Stimulated activated CD4-positive, alpha-beta T cell treated with anti-CD3 and anti-CD28 coated beads, Interleukin-1b, Interleukin-23, amount 100 ng/mL, for 4 hours (primary cell): ENCODE measurements at places on chromosomes 12 and 14.

DNA sequence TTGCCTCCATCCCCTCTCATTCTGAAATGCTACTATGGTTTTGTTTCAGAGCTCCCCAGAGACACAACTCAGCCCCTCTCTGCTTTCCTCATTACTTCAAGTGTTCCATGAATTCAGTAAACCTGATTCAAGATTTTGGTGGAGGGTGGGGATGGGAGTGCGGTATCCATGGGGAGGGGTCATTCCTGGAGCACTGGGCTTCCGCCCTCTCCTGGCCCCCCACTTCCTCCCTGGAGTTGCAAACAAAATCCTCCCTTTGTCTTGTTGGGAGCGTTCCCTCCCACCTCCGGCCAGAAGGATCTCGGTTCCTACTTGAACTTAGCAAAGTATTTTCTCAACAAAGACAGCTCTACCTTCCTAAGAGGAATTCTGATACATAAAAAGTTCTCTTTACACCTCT lies 71.8 kb upstream of the LTA4H start:
- DNase-seq: no peak

GRCh38 chr12:66060163-66060907 lies 70.2 kb downstream of the LLPH start:
- no peak for DNase-seq

DNA sequence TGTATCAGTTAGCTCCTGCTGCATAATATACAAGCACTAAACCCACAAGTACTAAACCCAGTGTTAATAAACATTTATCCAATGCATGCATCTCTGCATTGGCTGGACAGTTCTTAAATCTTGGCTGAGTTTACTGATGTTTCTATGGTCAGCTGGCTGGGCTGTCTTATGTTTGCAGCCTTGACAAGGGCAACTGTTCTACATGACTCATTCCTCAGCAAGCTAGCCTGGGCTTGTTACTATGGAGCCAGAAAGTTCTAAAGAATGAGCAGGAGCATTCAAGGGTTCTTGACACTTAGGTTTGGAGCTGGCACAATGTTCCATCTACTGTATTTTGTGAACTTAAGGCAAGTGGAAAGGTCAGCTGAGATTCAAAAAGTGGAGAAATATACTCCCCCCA lies 199.1 kb downstream of the GLT1D1 start:
- DNase-seq: no peak

GRCh38 chr12:92012691-92013090 lies 133.0 kb downstream of the BTG1 start:
- no peak for DNase-seq

DNA sequence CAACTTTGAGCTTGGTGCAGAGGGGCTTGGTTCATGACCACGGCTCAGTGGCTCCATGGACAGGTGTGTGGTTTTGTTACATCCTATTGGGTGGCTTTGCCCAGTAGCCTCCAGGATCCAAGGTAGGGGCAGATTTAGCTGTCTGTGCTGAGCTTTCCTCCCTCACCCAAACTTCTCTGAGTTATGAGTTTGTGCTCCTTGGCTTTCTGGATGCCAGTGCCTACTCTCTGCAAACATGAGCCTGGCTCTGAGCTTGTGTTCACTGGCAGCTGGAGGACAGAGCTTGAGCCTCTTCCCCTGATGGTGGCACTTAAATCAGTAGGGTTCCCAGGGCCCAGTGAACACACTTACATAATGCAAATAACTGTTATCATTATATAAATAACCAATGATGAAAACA lies 45.3 kb upstream of the HECTD1 start:
- no peak for DNase-seq

DNA sequence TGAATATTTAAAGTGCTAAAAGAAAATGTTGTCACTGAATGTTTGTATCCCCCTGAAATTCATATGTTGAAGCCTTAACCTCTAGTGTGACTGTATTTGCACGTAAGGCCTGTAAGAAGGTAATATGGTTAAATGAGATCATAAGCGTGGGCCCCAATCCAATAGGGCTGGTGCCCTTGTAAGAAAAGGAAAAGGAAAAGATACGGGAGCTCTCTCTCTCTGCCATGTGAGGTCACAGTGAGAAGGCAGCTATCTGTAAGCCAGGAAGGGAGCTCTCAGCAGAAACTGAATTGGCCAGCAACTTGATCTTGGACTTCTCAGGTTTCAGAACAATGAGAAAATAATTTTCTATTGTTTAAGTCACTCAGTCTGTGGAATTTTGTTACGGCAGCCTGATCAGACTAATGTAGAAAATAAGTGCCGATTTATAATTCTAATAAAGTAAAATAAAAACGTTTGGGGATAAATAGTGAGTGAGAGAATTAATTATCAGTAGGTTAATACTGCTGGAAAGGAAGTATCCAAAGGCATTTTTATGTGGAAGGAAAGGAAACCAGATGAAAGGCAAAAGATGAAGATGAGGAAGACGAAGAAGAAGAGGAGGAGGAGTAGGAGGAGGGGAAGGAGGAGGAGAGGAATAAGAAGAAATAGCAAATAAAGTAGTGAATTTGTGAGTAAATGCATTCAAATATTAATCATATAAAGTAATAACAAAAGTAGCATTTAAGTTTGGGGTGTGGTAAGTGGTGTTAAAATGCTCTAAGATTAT lies 188.5 kb upstream of the KRR1 start:
- DNase-seq: no peak

DNA sequence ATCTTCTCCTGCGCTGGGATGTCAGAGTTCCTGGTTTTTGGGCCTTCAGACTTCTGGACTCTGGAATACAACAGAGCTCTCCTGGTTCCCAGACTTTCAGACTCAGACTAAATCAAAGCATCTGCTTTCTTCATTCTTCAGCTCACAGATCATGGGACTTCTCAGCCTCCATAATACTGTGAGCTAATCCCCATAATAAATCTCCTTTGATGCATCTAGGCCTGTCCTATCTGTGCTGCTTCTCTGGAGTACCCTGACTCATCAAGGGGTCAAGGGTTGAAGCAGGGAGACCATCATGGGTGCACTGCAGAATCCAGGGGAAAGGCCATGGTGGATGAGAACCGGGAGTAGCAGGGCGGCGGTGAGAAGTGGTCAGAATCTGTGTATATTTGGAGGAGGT lies 1094.1 kb upstream of the TMEM132C start:
- no peak for DNase-seq

GRCh38 chr12:83261998-83262397 lies 575.3 kb downstream of the TMTC2 start:
- no peak for DNase-seq

- DNase-seq: peak; percentile 55
Measured at GRCh38 chr12:49388682-49389386, 21.6 kb downstream of the SPATS2 start.

DNA sequence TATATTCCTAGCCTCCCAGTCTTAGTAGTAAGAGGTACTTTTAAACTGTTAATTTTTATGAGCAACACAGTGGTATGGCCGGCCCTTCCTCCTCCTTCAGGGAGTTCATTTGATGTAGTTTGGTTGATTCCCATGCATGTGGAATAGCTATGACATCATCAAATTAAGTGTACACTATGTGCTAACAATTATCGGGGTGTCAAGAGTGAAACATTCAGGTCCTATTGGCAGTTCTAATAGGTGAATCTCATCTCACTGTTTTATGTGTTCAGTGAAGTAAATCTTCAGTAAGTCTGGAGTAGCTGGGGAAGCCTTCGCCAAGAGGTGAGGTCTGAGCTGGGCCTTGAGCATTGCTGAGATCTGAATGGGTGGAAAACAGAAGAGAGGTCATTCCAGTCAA lies 656.5 kb downstream of the DIO2 start:
- DNase-seq: no peak

DNA sequence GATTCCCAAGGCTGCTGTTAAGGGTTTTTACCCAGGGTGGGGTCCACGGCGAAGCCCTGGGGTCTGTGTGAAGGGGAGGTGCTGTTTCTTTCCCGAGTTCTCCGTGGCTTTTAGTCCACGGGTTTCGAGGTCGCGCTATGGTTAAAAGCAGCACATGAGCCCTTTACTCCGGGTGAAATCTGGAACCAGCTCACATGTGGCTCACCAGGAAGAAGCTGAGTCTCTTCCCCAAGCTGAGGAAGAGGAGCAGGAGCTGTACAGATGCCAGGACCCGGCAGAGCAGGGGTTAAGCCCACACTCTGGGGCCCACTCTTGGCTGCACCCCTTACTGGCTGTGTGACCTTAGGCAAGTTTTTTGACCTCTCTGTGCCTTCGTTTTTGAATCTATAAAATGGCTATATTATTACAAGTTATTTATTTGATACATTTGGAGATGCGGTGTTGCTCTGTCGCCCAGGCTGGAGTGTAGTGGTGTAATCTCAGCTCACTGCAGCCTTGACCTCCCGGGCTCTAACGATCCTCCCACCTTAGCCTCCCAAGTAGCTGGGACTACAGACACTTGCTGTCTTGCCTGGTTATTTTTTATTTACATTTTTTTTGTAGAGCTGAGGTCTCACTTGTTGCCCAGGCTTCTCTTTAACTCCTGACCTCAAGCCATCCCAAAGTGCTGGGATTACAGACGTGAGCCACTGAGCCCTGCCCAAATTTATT lies 266.3 kb downstream of the AACS start:
- no peak for DNase-seq

- no peak for DNase-seq
Measured at GRCh38 chr12:52584156-52584682, 10.6 kb upstream of the KRT74 start.

- DNase-seq: no peak
Measured at GRCh38 chr12:94998326-94998725, 5.2 kb downstream of the NDUFA12 start.

- no peak for DNase-seq
Measured at GRCh38 chr12:126390969-126391566, 1325.8 kb downstream of the AACS start.

- peak; percentile 38 for DNase-seq
Measured at GRCh38 chr12:1634590-1635191, 5.7 kb downstream of the WNT5B start.

DNA sequence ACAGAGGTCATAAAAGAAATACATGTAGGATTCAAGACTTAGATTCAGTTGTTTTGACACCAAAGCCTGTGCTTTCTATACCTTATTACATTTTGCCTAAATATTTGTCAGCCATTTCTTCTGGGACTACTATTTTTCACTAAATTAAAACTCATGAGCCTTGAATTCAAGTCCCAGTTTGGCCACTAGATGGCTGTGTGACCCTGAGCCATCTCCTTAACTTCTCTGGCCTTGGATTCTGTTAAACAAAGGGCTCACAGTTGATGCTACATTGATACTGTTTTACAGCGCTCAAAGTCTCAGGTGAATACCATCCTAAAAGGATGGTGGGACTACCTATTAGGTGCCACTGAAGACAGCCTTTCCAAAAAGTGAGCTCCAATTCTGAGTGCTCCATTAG lies 39.6 kb upstream of the CCDC198 start:
- DNase-seq: no peak

DNA sequence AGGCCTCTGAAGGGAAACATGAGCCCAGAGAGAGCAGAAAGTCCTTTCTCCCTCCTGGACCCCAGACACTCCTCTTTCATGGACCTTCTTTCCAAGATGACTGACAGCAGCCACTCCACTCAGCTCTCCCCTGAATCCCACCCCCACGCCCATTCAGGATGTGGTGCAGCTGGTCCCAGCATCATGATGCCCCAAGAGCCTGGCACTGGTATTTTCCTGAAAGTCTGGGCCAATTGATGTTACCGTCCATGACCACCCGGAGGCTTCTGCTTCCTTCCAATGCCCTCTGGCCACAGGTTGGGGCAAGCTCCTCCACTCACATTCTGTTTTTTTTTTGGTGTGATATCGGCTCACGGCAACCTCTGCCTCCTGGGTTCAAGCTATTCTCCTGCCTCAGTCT lies 112.6 kb downstream of the CALM1 start:
- no peak for DNase-seq

GRCh38 chr12:57772429-57773322 lies at the start of gene EEF1AKMT3:
EEF1AKMT3 (plus strand) TSS chr12:57772614; CDS start chr12:57772725, 111 bp downstream.
- DNase-seq: no peak

GRCh38 chr14:77212943-77213678 lies 31.5 kb downstream of the TMEM63C start:
- DNase-seq: no peak

GRCh38 chr14:38171197-38171596 lies 36.5 kb upstream of the SSTR1 start:
- no peak for DNase-seq

GRCh38 chr12:105256011-105256410 lies 20.0 kb upstream of the APPL2 start:
- no peak for DNase-seq

DNA sequence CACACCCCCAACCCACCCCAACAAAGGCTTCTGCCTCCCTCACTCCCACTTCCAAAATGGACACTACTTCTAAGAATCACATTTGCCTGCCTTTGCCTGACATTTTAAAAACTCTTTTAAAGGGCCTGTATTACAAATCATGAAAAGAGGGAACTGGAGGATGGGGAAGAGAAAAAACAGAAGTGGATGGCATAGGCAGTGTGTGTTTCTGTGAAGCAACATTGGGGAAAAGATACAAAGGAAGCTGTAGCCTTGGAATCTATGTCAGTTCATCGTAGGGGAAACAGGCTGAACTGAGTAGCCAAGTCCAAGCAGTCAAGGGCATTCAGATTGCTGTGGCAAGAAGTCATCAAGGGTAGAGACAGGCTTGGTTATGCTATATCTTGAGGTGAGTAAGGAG lies 273.9 kb downstream of the BTG1 start:
- DNase-seq: no peak

DNA sequence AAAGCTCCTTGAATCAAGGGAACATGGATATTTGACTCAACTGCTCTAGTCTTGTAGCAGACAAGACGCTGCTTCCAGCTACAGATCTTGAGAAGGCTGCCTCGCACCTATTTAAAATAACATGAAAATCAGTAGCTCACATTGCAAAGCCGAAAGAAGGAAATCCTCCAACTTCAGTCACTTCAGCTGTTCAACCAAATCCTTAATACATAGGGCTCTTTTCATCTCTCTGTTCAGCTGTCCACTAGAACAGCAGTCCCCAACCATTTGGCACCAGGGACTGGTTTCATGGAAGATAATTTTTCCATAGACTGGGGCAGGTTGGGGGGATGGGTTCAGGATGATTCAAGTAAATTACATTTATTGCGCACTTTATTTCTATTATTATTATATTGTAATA lies 1116.0 kb upstream of the TMEM132C start:
- no peak for DNase-seq

GRCh38 chr12:108939594-108939993 lies 59.7 kb downstream of the DAO start:
- no peak for DNase-seq

DNA sequence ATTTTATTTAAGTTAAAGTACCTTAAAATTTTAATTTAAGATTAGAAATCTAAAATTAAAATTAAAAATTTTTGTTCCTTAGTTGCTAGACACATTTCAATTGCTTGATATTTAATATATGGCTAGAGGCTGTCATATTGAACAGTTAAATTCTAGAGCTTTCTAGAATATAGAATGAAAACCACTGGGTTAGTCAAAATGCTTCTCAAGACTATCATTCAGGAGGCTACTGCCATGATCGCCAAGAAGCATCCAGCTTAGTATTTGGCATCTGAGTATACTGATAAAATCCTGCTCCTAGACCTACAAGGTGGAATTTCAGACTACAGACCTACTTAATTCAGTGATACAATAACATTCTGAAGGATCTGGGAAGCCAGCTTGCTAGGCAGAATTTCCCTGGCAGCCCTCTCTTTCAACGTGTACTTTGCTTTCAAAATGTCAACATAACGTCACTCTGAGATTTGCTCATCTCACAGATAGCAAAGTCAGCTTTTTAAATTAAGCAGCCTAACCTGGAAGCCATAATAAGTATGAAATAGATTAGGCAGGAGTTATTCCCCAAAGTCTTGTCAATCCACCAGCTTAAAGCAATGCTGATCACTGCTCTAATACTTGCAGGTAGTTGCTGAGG lies 525.8 kb downstream of the FSCB start:
- DNase-seq: no peak
